KG1 (cell line): ENCODE measurements at places on chromosomes 4 and X.

GRCh38 chr4:123163501-123163900 lies 233.1 kb upstream of the SPRY1 start:
- no peak for DNase-seq

DNA sequence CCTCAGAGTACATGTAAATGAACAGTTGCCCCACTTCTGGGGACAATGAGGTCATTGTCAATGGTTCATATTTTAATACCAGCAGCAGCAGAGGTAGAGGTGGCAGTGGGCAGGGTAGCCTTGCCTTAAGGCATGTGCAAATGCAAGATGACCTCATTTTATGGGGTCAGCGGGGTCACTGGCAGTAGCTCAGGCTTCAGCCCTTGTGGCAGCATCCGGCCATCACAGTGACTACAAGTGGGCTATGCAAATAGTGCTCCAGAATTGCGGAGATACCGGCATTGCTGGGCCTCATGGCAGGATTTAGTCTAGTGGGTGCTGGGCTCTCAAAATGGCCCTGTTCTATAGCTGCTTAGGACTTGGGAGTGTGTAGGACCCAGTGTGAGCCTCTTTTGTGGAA lies 144.7 kb downstream of the FAM47A start:
- DNase-seq: no peak

DNA sequence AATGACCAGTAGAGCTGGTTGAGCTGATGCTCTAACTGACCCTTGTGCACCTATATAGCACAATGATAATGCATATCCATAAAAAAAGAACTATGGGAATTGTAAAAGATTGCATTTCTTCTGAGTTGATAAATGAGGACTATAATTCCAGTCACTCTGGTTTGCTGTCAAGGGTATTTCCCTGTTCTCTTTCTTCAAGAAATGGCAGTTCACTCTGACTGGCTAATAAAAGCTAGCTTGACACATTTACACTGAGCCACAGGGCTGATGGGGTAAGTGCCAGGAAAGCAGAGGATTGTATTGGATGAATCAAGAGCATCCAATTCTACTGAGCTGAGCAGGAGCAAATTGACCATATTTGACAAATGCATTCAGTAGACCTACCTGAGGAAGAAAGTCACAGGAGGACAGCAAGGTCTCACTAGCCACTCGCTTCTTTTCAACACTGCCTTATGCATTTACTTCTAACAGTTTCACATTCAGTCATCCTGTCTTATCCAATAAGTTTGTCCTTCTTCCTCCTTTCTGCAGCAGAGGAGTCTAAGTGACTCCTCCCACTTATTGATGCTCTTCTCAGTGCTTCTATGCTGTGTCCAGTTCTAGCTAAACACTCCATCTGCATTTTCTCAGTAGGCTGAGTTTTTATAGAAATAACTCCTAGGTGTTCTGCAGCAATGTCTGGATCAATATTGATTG lies 43.0 kb downstream of the RBMX2 start:
- DNase-seq: no peak

DNA sequence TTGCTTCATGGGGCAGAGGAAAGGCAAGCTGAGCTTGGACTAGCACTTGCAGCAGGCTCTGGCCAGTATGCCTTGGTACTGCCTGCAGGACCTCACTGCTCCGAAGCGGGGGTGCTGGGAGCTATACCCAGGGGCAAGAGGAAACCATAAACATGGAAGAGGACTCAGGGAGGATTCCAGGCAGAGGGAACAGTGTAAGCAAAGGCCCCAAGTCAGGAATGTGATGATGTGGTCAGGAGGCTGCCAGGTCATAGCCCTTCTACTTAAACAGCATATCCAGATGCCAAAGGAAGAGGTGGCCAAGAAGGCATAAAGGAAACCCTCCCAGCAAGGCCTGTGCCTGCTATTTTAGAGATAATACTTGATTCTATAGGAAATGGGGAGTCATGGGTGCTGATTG lies 31.1 kb downstream of the RAB40AL start:
- no peak for DNase-seq

DNA sequence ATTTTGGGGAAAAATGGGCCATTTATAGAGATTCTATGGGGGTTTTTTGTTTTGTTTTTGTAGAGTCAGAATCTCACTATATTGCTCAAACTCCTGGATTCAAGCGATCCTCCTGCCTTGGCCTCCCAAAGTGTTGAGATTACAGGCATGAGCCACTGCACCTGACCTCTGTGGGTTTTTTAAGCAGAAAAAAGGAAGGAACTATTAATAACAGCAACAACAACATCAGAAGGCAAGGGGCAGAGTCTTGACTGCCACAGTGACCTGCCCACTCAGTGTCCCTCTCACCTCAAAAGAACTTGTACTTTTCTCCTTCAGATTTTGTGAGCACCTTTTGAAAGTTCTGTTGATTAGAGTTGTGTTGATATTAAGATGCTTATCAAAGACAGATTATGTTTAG lies 48.1 kb downstream of the FNIP2 start:
- no peak for DNase-seq

DNA sequence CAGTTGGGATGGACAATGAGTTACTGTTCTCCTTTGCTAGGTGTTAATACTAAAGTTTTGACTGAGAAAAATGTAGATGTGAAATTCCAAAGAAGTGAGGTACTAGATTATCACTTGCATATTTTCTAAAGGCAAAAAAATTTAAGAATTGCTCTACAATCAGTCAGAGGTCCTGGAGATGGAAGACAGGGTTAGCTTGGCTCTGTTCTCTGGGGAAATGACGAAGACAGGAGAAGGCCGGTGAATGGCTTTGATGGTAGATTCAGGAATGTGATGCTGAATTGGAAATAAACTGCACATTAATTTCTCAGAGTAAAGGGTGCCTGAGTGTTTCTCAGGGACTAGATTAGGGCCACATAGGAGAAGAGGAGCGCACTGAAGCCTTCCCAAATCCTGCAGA lies 214.0 kb upstream of the LEF1 start:
- DNase-seq: no peak

- no peak for DNase-seq
These were observed 13.2 kb downstream of the DDX3X start for GRCh38 chrX:41347186-41347585.

DNA sequence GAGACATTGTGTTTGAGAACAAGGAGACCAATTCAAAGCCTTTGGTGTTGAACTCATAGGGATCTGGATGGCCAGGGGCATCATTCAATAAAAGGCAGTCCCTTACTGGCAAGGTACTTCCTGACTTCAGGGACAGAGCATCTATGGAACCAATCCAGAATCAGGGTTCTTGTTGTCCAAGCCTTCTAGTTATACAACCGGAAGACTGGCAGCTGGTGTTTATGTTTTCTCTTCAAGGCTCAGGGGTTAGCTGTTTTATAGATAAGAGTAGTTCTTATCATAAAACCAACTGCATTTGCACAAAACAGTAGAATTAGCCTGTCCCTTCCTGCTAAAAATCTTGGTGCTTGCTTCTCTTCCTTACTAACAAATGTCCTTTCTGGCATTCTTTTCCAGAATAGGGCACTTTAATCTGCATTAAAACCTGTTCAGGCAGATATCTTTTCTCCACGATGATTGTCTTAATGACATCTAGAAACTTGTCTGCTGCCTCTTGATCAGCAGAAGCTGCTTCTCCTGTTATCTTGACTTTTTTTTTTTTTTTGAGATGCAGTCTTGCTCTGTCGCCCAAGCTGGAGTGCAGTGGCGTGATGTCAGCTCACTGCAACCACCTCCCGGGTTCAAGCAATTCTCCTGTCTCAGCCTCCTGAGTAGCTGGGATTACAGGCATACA lies 38.4 kb upstream of the ARHGEF6 start:
- no peak for DNase-seq

GRCh38 chr4:4947721-4948120 lies 71.5 kb downstream of the CYTL1 start:
- no peak for DNase-seq

GRCh38 chr4:77872723-77873445 lies 10.3 kb downstream of the MRPL1 start:
- no peak for DNase-seq

DNA sequence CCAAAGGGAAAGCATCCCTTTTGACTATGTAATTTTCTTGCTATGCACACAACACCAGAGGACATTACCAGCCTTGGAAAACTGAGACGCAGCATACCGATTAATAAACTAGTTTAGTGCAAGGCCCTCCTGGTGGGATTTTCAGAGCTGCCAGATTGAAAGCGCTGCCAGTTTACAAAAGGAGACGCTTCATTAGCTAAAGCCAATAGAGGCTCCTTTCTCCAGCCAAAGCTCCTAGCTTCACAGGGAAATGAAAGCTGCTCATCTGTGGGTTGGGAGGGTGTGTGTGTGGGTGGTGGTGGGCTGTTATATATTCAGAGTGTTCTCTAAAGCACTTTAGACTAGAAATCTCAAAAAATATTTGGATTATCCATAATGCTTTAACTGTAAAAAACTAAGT lies 32.4 kb downstream of the SPANXN4 start:
- no peak for DNase-seq

DNA sequence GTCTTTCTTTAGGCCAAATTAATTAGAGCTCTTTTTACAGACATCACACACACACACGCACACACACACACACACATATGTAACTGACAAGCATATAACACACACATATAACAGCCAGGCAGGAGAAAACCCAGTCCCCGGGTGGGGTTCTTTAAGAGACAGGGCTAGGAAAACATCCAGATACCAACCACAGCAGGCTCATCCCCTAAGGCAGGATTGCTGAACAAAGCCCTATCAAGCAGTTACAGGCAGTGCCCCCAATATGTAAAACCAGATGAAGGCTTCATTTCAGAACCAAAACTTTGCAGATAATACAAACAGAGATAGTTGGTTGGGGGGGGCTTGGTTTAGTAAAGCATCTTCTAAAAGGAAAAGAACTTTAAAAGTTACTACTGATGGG lies 18.0 kb upstream of the FAM47E start:
- DNase-seq: no peak

GRCh38 chrX:132214518-132214917 lies 4.7 kb downstream of the RAP2C start:
- DNase-seq: no peak
